ENCODE measurements at places on chromosomes 1 and 21.
A peak's percentile ranks its signal among the peaks of the same experiment; 100 is the strongest.

- DNase-seq = no peak
Observed at GRCh38 chr21:34187935-34188334, 114.6 kb downstream of the MRPS6 start.

DNA sequence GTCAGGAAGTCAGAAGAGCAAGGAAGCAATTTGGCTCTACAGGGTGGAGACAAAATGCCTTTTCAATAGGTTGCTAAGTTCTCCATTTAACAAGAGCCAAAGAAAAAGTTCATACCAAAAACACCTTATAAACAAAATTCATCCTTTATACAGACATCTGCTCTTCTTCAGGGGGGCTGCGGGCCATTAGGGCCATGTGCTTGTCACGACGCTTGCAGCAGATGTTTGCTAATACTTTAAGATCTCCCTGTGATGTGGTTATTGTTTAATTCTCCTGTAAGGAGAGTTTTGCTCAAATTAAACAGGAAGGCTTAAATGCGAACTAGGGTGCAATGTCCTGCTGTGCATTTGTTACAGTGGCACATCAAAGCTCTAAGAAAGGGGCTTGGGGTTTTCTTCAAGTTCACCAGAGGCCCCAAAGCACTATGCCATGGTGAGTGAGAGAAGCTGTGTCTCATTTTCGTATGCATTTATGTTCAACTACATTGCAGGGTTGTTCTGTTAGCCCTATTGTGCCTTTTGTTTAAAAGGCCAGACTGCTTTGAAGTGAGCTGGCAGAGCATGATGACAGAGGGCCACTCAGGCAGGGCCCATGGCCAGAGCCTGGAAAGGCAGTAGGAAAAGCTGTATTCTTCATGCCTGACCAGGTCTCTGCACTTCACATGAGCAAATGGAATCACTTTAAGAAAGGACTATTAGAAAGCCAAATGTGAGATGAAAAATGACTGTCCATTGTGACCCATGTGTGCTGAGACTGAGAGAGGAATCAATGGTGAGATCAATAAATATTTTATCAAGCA, 24.8 kb upstream of the NTPCR start:
- no peak for DNase-seq

DNA sequence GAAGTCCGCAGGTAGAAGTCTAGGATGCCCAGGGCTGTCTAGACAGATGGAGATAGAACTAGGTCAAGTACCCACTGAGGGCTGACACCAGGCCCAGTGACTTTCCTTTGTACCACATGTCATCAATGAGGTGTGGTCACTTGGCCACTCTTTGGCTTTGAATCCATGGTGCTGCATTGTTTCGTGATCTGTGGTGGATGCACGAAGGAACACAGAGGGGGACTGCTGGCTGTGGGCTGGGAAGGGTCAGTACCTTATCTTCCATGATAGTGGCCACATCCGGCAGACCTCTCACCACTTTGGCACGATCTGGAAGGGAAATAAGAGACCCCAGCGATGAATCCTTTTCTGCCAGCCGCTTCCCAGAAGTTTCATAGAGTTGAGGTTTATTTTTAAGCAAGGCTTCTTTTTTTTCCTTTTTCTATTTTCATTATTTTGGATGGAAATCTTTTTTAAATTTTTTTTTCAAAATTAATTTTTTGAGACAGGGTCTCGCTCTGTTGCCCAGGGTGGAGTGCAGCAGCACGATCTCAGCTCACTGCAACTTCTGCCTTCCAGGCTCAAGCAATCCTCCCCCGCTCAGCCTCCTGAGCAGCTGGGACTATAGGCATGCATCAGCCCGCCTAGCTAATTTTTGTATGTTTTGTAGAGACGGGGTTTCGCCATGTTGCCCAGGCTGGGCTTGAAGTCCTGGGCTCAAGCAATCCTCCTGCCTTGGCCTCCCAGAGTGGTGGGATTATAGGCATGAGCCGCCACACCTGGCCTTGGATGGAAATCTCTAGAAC, 53.1 kb downstream of the MYOM3 start:
- no peak for DNase-seq

- DNase-seq = peak; percentile 4
Observed at GRCh38 chr1:77857552-77857951, 30.9 kb upstream of the NEXN start.

DNA sequence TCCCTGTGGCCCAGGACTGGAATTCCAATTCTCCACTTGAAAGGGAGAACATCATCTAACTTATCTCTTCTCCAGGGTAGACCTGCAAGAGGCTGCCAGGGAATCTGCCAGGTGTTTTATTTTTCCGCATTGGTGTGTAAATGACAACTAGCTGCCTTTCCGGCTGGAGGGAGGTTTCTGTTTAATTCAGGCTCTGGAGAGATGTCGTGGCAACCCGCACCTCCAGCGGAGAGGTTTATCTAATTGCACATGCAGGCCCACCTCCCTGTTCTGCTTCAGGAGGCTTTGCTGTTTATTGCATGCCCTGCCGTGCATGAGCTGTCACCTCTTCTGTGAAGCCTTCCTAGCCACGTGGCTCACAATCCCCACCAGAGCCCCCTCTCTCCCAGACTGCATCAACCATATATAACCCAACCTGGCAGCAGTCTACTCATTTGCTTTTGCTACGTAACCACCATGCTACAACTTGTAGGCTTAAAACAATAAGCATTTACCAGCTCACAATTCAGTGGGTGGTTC, 151.6 kb downstream of the C1orf94 start:
- no peak for DNase-seq

DNA sequence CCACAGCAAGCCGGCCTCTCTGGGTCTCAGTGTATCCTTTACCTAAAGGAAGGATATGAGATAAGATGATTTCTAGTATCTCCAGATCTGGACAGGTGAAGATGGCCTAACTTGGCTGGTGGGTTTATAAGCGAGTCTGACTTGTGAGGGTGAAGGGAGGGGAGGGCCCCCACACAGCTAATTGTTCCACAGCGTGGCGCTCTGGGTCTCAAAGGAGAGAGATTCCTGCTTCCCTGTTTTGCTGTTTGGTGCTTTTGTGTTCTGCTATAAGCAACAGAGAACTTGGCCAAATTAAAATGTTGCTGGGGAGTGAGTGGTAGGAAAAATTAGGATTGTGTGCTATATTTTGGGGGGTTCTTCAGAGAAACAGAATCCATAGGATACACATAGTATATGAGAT, 28.9 kb upstream of the NLRP3 start:
- DNase-seq = no peak

GRCh38 chr21:41536827-41537103, 28.8 kb upstream of the TMPRSS2 start:
- no peak for DNase-seq

DNA sequence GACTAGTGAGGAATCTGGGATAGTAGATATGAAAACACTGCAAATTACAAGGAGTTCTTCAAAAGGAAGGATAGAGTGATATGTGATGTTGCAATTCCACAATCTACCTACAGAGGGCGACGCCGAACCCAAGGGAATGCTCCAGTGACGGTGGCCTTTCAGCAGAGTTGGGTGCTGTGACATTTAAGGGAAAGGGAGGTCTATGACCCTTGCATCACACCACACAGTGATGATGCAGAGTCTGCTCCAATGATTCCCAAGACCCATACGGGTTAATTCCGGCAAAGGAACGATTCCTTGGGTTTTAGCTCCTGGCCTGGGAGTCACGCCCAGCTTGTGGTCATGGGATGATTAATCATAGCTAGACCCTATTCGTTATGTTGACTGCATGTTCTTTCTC, 123.0 kb upstream of the IGSF21 start:
- DNase-seq = no peak

- DNase-seq = peak; percentile 84
Observed at GRCh38 chr1:67830226-67830625, 3.0 kb downstream of the GNG12 start.

GRCh38 chr1:1893291-1893985, 2.6 kb upstream of the GNB1 start:
- DNase-seq = no peak

DNA sequence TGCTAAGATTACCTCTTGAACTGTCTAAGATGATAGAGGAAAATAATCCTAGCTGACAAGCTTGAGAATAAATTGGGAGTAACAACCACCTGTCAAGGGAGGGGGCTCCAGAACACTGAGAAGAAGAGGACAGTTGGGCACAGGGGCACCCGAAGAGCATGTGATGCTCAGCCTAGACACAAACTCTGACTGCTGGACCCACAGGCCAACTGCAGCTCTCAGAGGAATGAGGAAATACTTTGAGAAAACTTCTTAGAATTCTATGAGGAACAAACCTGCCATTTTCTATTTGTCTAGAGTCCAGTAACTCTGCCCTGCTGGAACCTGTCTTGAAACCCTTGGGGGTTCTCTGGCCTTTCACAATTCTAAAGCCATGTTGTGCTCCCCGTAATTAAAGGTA, 124.1 kb upstream of the KCNK2 start:
- DNase-seq = no peak

DNA sequence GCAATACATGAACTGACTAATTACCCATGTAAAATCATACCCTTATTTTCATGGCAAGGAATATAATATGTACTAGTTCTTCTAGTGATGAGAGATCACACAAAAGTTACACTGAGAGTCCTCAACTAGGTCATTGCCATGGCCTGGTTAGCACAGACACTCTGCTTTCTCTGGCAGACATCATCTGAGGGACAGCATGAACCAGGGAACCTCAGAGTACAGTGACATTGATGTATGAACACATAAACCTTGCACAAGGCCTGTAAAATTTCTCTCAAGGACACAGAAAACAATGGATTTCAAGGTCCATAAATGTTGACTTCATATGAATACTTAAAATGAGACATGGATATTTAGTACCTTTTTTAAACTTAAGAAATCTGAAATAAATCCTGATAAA, 108.8 kb upstream of the MAGI3 start:
- DNase-seq = no peak

GRCh38 chr1:209349363-209350308, 233.9 kb upstream of the CAMK1G start:
- DNase-seq = no peak

- DNase-seq = peak; percentile 95
Observed at GRCh38 chr1:78101514-78101913, 55.7 kb downstream of the GIPC2 start.

DNA sequence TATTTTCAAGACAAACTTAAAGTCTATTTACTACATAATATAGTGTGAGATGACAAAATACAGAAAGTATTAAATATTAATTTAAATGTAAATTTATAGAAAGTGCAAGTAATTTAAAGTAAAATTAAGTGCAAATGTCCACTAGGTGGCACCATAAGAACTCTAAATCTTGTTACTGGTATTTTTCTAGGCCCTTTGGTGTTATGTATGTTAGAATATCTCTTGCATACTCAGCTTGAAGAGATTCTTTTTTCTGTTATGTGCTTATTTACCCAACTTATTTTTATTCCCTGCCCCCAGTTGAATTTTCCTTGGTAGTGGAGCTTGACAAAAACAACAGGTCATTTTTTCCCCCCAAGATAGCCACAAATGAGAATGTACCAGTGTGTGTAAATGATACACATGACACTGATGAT, 71.5 kb downstream of the RPS6KC1 start:
- peak; percentile 57 for DNase-seq

- DNase-seq = no peak
Observed at GRCh38 chr1:38353956-38354355, 307.4 kb upstream of the POU3F1 start.

GRCh38 chr1:4269952-4270570, 370.0 kb upstream of the C1orf174 start:
- no peak for DNase-seq

- no peak for DNase-seq
Observed at GRCh38 chr1:101308935-101309333, 72.1 kb downstream of the S1PR1 start.

GRCh38 chr1:212514056-212514614, 81.4 kb downstream of the NENF start:
- peak; percentile 87 for DNase-seq

DNA sequence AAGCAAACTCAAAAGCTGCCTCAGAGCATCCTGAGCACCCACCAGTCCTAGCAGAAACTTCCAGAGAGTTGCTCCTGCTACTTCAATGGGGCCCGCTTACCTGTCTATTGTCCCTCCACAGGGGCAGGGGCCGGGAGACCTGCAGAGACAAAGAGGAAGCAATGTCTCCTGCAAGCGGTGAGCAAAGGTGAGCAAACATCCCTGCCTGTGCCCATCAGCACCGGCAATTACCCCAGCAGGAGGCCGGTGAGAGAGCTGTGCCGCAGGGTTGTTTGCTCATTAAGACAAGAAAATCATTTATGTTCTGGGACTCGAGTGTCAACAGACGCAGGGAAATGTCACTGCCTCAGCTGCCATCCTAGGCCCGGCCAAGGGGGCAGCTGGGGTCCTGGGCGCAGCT, 53.8 kb upstream of the TARDBP start:
- no peak for DNase-seq

GRCh38 chr1:223259462-223259861, 104.5 kb downstream of the SUSD4 start:
- no peak for DNase-seq

DNA sequence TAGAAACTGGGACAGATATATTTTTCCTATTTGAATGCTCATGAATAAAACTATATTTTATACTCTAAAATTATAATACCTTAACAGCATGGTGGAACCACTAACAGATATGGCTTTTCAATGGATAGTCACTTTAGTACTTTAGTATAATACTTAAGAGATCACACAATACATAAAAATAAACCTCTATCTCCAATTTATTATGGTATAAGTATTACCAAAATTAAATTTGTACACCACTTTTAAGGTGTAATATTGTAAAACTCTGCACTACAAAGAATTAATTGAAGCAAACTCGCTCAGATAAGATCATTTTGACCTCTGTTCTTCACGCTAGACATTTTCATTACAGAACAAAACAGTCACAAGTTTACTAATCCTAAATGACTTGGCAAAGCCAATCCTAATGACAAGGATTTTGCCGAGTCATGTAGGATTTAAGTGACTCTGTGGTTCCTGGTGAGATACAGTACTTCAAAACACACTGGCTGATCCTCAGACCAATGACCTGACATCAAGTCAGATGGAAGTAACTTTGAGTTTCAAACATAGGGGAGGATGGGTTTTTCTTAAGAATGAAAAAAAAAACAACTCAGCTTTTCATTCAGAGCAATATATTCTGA, 200.6 kb downstream of the SMYD3 start:
- no peak for DNase-seq

- no peak for DNase-seq
Observed at GRCh38 chr1:197944485-197944884, 27.3 kb downstream of the LHX9 start.

Data from dermis microvascular lymphatic vessel endothelial cell (primary cell).